ENCODE measurements at places on chromosomes 3 and 15.
A peak's percentile ranks its signal among the peaks of the same experiment; 100 is the strongest.

GRCh38 chr15:74517096-74517495 lies 23.9 kb upstream of the ARID3B start:
- DNase-seq, result no peak

DNA sequence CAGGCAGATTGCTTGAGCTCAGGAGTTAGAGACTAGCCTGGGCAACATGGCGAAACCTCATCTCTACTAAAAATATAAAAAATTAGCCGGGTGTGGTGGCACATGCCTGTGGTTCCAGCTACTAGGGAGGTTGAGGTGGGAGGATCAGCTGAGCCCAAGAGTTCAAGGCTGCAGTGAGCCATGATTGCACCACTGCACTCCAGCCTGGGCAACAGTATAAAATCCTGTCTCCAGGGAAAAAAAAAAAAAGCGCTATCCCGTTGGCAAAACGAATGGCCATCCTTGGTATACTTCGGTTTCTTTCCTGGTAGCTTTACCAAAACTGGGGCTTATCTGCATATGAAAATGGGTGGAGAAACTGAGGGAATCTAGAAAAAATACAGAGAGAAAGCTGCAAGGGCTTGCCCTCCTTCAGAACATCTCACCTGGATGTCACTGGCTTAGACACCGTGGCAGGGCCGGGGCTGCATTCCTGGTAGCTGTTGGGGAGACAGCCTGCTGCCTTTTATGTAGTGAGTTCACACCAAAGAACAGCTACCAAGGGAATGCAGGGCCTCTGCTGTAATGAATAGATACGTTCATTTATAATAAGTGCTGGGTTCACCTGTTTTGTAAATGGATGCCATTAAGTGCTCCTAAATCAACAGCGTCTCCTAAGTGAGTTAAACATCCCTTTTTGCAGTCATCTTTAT lies 96.0 kb downstream of the IQSEC1 start:
- no peak for DNase-seq

DNA sequence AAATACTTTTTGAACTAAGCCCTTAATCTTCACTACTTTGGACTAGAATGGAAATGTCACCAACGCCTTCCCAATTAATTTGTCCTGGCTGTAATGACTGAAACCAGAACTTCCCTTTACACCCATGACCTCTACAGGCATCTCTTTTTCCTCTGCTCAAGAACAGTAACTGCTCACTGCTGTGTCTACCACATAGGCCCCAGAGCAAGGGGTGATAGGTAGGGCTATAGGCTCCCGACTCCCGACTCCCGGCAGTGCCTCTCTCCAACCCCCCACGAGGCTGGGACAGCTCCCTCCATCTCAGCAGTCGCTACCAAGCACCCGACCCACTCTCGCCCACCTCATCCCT lies 384 bp upstream of the LEKR1 start:
- no peak for DNase-seq

DNA sequence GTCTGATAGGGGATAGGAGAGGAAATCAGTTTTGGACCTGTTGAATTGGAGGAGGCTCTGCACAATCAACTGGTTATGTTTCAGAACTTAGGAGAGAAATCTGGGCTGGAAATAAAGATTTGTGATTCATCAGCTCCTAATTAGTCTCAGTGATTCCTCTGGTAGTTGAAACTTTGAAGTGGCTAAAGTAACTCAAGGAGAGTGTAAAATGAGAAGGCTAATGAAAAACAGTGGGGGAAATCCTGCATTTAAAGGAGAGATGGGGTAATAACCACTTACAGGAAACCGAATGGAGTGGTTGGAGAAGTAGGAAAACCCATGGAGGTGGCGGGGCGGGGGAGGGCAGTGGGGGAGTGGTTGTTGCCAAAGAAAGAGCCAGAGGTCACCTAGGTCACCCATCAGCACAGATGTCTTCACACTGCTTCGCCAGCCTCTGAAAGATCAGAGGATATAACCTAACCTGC lies 32.6 kb downstream of the MAP2K5 start:
- no peak for DNase-seq

- no peak for DNase-seq
Observed at GRCh38 chr15:58627701-58628100, 121.8 kb downstream of the ADAM10 start.

DNA sequence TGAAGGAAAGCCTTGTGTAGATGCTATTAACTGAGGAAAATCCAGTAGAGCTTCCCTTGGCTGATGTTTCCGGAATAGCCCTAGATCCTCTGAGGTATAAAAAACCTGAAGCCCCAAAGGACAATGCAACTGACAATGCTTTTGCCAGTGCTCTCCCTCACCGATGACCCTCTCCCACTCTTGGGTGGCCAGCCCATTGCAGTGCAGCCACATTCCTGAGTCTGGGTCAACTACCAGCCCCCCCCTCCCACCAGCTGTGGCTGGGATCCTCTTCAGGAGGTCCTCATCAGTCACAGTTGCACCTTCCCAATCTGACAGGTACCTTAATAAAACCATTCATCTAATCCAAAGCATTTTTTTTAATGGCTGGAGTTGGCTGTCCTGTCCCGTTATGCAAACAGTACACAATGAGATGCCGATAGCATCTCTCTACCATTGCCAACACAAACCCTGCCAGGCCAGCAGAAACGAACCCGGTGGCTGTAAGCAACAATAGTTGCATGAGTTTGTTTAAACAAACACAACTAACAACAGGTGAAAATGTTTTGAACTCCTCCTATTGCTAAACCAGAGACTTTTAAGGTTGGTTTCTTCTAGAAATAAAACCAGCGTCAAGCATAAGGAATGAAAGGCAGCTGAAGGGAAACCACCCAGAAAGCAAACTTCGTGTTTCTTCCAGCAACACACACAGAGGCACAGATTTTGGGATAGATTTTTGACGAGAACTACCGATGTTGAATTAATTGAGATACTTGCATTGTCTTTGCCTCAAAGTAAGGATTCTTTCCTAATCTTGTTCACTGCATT lies 128.3 kb upstream of the ARHGEF3 start:
- DNase-seq, result no peak

DNA sequence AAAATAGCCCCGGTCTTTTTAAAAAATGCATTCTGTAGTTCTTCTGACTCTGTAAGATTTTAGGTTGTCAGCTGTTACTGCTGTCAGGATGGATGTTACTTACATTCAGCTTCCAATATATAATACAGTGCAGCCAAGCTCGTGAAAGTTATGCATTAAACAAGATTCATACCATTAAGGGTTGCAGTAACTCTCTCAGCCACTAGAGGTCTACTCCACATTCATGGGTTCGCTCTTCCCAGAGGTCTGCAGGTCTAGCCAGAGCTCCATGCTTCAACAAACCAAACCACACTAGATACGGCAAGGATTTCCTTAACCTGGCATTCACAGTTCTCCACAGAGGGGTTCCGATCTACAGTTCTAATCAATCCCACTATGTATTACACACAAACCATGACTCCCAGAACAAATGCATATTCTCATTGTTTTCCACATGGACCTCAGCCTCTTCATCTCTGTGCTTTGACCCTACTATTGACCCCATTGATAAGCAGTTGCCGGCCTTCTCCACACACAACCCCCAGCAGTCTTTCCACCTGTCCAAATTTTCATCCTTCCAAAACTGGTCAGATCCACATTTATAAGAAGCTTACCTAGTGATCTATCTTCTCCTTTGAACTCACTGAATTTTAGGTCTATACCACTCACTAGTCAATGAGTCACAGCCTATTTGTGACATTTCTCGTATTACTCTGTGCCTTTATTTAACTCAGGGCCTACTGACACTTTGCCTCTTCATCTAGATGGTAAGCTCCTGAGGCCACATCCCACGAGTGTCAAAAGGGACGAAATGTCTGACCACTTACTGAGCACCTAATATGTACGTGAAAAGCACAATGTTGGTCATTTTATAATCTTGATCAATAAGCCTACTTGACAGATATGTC lies 33.7 kb downstream of the RORA start:
- peak; percentile 5 for DNase-seq

DNA sequence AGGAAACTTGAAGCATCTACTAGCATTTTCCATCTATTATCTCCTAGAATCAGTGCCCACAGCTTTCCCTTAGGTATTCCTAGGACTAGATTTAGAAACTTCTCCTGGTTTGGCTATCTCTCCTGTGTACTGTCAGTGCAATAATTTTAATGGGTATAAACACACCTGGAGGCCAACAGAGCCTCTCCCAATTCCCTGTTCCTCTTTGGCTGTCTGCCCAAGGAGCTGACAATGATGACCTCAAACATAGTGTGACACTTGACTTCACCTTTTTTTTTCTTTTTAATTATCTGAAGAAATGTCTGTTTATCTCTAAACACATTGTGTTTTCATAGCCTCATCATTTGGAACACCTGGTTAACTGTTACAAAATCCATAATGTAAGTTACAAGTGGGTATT lies 754.5 kb upstream of the ALCAM start:
- DNase-seq, result no peak

- DNase-seq, result peak; percentile 20
Observed at GRCh38 chr15:93141371-93141794, 52.4 kb upstream of the RGMA start.

DNA sequence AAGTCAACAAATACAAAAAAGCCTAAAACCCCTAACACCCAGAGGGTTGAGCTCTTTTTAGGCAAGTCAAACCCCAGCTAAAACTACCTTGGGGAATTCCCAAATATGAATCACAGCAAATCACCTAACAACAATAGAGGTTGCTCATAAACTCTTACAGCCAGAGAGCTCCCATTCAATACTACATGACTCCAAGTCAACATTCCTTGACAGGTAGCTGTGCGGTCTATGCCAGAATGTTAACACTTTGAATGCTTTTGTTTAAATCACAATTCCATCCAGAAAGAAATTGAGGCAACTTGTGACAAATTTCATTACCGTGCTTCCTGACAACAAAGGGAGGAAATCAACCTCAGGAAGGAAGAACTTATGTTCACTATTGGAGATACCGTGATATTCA lies 7.5 kb upstream of the UACA start:
- no peak for DNase-seq

DNA sequence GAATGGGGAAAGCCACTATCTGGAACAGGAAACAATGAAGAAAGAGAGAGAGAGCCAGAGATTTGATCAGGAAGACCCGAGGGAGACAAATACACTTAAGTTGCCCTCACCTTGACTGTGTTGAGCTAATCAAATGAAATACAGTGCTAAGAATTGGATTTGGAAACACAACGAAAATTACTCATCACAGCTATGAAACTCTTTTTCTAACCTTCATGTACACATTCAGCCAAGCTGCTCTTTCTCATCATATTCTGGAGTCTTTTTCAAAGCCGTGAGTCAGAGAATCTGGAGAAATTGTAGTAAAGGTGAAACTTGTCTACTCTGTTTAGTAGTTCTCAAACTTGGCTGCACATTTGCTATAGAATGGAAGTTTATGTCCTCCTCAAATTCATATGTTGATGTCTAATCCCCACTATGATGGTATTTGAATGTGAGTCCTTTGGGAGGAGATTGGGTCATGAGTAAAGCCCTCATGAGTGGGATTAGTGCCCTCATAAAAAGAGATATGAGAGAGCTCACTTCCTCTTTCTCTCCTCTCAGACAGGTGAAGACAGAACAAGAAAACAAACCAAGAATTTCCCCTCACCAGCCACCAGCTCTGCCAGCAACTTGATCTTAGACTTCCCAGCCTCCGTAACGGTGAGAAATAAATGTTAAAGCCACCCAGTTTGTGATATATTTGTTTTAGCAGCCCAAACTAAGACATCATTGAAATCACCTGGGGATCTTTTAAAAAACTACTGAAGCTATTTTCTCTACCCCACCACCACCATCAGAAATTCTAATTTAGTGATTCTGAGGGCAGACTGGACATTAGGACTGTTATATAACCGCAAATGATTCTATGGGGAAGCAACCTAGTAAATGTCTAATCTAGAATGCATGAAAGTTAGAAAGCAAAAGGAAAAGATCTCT lies 143.6 kb upstream of the GRM7 start:
- DNase-seq, result no peak

- DNase-seq, result no peak
Observed at GRCh38 chr3:108062051-108062450, 28.8 kb downstream of the CD47 start.

DNA sequence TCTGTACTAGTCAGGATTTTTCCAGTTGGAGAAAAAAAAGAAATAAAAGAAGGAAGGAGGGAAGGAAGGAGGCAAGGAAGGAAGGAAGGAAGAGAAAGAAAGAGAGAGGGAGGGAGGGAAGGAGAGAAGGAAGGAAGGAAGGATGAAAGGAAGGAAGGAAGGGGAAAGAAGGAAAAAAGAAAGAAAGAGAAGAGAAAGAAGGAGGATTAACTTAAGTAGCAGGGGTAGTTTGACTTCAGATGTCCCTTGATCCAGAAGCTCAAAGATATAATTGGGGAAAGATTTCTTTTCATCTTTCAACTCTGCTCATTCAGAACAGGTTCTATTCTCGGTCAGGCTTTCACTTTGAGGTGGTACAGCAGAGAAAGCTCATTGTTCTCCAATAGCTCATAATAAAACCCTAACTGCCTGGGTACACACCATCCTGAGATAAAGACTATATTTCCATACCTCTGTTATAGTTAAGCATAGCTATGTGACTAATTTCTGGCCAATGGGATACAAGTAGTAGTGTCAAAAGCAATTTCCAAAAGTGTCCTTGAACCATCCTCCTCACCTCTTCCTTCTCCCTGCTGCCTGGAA lies 23.5 kb upstream of the STT3B start:
- DNase-seq, result no peak

DNA sequence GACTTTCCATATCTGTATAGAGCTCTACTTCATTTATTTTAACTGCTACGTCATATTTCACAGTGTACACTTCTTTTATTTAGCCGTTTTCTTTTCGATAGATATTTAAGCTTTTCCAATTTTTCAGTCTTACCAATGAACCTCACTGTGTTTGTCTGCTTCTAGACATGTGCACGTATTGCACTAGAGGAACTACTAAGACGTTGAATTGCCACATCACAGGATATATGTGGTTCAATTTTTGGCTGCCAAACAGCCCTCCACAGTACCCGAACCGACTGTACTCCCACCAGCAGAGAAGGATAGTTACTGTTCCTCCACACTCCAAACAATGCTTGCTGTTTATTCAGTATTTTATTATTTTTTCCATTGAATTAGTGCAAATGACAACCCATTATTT lies 2.0 kb downstream of the NR1I2 start:
- no peak for DNase-seq

DNA sequence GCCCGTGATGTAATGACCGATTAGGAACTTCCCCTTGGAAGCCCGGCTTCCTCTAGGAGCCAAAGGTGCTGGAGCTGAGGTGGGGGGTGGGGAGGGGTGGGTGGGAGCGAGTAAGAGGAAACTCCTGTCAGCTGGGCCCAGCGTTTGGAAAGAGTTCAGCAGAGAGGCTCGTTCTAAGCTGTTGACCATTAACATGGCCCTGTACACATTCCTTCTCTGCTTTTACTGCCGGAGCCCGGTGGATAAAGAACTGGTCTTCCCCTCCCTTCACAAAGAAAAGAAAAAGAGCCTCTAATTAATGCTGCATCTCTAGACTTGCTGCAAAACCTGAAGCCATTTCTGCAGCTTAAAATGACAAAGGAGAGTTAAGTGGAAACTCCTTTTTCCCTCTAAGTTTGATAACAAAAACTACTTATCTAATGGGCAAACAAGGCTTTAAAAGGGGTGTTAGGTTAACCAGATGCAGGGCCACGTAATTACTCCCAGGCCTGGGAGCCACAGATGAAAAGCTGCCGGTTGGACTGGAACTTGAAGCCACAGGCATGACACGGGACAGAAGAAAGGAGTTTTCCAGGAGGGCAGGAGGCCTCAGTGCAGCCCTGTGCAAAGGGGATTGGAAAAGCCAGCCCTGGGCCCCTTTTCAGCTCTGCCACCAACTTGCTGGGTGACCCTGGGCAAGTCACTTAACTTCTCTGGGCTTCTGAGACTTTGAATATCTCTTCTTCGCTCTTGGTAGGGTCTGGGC lies 71.3 kb downstream of the SMAD6 start:
- DNase-seq, result no peak

Measured in GM12891 (cell line).